ENCODE measurements at places on chromosomes 16 and 17. TPM values are rescaled to one million over a fixed set of nuclear protein-coding genes. Genes with fewer than 3 reads are reported as not detected.
A peak's percentile ranks its signal among the peaks of the same experiment; 100 is the strongest.

Gene EVI2B
- total RNA-seq, result 106 TPM

Gene WNK4
- not detected for total RNA-seq

Gene KRT9
- not detected for total RNA-seq

Gene SLC7A6OS
- total RNA-seq, result 35.3 TPM

Gene EPOP
- total RNA-seq, result 0.60 TPM

Gene FN3KRP
- 24.5 TPM for total RNA-seq

Gene KCTD19
- total RNA-seq, result not detected

Gene ZNF19
- 5.1 TPM for total RNA-seq

Gene PDILT
- not detected for total RNA-seq

DNA sequence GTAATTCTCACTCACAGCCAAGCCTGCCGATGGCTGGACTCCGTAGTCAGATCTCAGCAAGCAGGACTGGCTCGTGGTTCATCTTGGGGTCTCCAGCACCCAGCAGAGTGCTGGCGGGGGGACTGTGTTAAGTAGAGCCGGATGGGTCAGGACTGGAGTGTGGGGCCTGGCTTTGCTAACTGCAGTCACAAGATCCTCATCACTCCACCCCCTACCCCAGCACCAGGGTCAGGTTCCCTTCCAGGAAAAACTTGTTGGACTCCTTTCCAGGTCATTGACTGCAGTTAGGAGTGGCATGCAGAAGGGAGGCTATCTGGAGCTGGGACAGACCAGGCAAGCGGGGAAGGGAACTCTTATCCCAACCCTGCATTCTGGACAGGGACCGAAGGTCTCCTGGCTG, 6.0 kb downstream of the CIITA start:
- no peak overlapping the region for H3K27ac ChIP-seq
- H3K27me3 ChIP-seq, result peaks cover 47% of the 10 kb centered on the region
- no peak overlapping the region for H3K4me3 ChIP-seq
- H3K36me3 ChIP-seq, result no peaks in the 10 kb centered on the region
- no peak for DNase-seq
- H3K4me1 ChIP-seq, result peaks cover 22% of the 10 kb centered on the region

GRCh38 chr17:2981325-2981724, 82.1 kb downstream of the OR1D5 start:
- no peaks in the 10 kb centered on the region for H3K27me3 ChIP-seq
- peaks cover 3% of the 10 kb centered on the region for H3K4me1 ChIP-seq
- no peak overlapping the region for H3K27ac ChIP-seq
- H3K36me3 ChIP-seq, result peaks cover 5% of the 10 kb centered on the region
- H3K4me3 ChIP-seq, result no peak overlapping the region
- DNase-seq, result no peak

DNA sequence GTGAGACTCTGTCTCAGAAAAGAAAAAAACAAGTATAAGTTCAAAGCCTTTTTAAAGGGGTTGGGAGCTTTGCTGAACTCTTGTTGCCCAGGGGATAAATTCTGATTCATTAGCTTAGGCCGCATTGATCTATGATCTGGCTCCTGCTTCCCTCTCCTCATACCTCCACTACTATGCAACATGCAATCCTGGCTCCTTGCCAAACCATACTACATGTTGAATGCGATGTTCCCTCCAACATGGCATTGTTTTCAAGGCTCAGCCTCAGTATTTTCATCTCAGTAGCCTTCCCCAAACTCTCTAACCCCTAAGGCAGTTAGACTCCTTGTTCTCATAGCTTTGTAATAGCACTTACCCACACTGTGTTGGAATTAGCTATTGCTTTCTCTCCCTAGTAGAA, 6.2 kb downstream of the REXO5 start:
- peaks cover 10% of the 10 kb centered on the region for H3K4me1 ChIP-seq
- H3K27me3 ChIP-seq, result no peaks in the 10 kb centered on the region
- no peaks in the 10 kb centered on the region for H3K36me3 ChIP-seq
- H3K27ac ChIP-seq, result no peak overlapping the region
- DNase-seq, result no peak

GRCh38 chr16:73074382-73074781, 26.5 kb upstream of the ZFHX3 start:
- H3K27me3 ChIP-seq, result peaks cover 43% of the 10 kb centered on the region
- H3K27ac ChIP-seq, result no peak overlapping the region
- H3K4me1 ChIP-seq, result peaks cover 8% of the 10 kb centered on the region
- H3K36me3 ChIP-seq, result peaks cover 2% of the 10 kb centered on the region

DNA sequence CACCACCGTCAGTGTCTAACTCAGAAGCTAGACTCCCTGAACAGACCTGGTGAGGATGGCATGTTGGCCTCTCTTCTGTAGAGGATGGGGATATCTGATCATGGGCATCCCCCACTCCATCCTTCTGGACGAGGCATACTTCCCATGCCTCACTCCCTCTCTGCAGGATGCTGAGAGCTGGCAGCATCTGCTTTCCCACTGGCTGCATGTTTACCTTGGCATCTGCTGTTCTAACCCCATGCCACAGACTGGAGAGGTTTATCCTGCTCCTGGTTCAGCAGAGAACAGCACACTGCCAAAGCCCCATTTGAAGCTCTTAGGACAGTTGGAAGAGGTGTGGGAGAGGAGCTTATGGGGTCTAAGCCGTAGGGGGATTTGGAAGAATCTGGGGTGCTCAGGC, 46.0 kb downstream of the YPEL2 start:
- H3K4me3 ChIP-seq, result no peak overlapping the region
- no peak for DNase-seq
- H3K27me3 ChIP-seq, result no peaks in the 10 kb centered on the region
- no peaks in the 10 kb centered on the region for H3K36me3 ChIP-seq
- no peak overlapping the region for H3K27ac ChIP-seq

GRCh38 chr16:1094124-1094479, 1.9 kb downstream of the C1QTNF8 start:
- H3K4me3 ChIP-seq, result no peak overlapping the region
- no peak overlapping the region for H3K27ac ChIP-seq
- no peaks in the 10 kb centered on the region for H3K4me1 ChIP-seq
- DNase-seq, result no peak

DNA sequence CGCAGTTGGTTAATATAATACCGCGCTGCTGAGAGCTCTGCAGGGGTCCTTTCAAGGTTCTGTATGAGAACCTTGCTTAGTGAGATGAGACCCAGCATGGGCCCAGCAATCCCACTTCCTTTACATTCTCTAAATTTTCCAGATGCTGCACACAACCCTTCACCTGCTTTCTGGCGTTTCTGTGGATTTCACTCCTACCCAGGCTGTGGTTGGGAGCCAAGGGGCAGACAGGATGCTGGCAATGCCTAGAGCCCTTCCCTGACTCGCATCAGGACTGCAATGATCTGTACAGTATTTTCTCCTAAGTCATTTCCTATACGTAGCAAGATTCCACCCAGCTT, 10.1 kb upstream of the PIPOX start:
- no peaks in the 10 kb centered on the region for H3K4me1 ChIP-seq
- H3K4me3 ChIP-seq, result no peak overlapping the region
- H3K27ac ChIP-seq, result no peak overlapping the region

GRCh38 chr16:48535831-48536613, 74.0 kb downstream of the N4BP1 start:
- H3K36me3 ChIP-seq, result no peaks in the 10 kb centered on the region
- H3K27ac ChIP-seq, result peak overlapping the region; percentile 74
- peak overlapping the region; percentile 55 for H3K4me3 ChIP-seq
- no peak for DNase-seq

GRCh38 chr17:41551365-41551764, 20.5 kb downstream of the KRT9 start:
- no peak for DNase-seq
- no peak overlapping the region for H3K4me3 ChIP-seq
- peaks cover 34% of the 10 kb centered on the region for H3K27me3 ChIP-seq
- H3K4me1 ChIP-seq, result peaks cover 11% of the 10 kb centered on the region

DNA sequence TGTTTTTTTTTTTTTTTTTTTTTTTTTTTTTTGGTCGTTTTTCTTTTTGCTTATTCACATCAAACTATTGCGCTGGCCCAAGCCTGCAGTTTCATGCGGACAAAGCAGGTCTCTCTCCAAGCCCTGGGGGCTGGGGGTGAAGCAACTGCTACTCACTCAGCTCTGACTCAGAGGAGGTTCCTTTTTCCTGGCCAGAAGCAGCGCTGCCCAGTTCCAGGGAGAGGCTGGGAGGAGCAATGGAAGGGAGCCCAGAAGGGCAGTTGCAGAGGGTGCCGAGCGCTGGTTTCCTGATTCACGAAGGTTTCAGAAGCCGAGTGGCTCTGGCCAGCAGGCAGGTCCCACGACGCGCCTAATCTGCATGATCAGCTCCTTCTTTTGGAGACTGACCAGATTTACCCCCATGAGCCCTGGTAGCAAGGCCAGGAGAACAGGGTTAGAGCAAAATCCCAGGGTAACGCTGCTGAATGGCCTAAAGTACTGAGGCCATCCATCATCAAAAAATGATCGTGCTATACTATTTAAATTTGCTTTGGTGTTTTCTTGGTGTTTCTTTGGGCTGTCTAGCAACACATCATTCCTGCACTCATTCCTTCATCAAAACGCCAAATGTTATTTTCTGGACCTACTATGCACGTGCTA, 144.7 kb upstream of the SOX9 start:
- no peaks in the 10 kb centered on the region for H3K4me1 ChIP-seq
- H3K27ac ChIP-seq, result no peak overlapping the region
- no peaks in the 10 kb centered on the region for H3K36me3 ChIP-seq
- DNase-seq, result no peak

DNA sequence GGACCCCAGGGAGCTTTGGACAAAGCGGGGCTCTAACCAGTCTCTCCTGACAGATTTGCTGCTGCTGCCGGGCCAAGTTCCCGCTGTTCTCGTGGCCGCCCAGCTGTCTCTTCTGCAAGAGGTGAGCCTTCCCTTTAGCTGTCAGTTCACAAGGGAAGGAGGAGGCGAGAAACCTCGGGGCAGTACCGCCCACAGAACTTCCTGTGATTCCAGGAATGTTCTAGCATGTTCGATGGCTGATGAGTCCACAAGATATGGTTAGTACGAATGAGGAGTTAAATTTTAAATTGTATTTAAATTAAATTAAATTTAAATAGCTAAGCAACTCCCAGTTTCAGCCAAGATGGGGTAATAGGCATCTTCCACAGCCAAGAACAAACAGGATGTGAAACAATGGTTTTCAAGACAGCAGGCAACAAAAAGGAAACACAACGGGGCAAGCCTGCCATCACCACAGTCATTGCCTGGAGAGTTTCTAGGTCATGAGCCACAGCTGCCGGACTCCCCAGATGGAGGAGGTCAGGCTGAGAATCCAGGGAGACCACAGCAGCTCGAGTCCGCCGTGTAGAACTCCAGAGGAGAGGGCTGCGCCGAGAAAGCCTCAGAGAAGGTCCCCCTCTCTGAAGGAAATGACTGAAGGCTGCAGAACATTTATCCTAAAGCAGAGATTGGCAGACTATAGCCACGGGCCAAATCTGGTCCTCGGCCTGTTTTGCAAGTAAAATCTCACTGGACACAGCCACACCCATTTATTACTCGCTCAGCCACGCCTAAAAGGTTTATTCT, 9.5 kb upstream of the TCF25 start:
- no peaks in the 10 kb centered on the region for H3K36me3 ChIP-seq
- H3K27me3 ChIP-seq, result no peaks in the 10 kb centered on the region
- peak overlapping the region; percentile 86 for H3K4me3 ChIP-seq
- H3K4me1 ChIP-seq, result peaks cover 33% of the 10 kb centered on the region
- H3K27ac ChIP-seq, result peak overlapping the region; percentile 90
- DNase-seq, result no peak

GRCh38 chr17:56149266-56150036, 3.8 kb upstream of the ANKFN1 start:
- no peak overlapping the region for H3K27ac ChIP-seq
- no peak overlapping the region for H3K4me3 ChIP-seq
- H3K36me3 ChIP-seq, result no peaks in the 10 kb centered on the region
- no peak for DNase-seq
- H3K4me1 ChIP-seq, result no peaks in the 10 kb centered on the region
- peaks cover 16% of the 10 kb centered on the region for H3K27me3 ChIP-seq

- H3K4me1 ChIP-seq, result no peaks in the 10 kb centered on the region
- H3K36me3 ChIP-seq, result no peaks in the 10 kb centered on the region
- H3K27ac ChIP-seq, result no peak overlapping the region
- DNase-seq, result no peak
- H3K4me3 ChIP-seq, result no peak overlapping the region
Observed at GRCh38 chr16:47905771-47906170, 250.0 kb downstream of the ABCC12 start.

All from T-helper 17 cell (primary cell).